HuH-7 (cell line): ENCODE measurements at places on chromosomes 1 and 21.
A peak's percentile ranks its signal among the peaks of the same experiment; 100 is the strongest.

GRCh38 chr1:55039342-55040082 is at the start of gene PCSK9:
Gene PCSK9, plus strand, starts transcription at chr1:55039548. Its CDS starts 290 bp downstream, at chr1:55039838.
- DNase-seq, result peak; percentile 84

DNA sequence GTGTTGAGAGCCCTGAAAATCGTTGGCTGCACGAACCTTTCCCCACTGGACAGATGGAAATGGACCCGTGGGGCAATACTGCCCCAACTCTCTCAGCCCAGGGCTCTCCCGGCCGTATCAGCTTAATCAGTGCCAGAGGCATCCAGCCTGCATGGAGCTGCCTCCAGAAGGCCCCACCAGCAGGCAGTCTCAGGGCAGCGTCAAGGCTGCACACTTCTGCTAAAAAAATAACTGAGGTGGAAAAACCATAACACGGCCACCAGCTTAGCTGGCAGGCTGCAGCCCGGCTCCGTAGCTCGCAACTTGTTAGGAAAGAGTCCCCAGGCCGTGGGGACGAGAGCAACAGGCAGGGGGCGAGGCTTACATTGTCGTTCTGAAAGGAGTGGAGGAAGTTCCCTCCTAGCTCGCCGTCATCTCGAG is 27.9 kb downstream of the MRPL37 start:
- DNase-seq, result no peak

DNA sequence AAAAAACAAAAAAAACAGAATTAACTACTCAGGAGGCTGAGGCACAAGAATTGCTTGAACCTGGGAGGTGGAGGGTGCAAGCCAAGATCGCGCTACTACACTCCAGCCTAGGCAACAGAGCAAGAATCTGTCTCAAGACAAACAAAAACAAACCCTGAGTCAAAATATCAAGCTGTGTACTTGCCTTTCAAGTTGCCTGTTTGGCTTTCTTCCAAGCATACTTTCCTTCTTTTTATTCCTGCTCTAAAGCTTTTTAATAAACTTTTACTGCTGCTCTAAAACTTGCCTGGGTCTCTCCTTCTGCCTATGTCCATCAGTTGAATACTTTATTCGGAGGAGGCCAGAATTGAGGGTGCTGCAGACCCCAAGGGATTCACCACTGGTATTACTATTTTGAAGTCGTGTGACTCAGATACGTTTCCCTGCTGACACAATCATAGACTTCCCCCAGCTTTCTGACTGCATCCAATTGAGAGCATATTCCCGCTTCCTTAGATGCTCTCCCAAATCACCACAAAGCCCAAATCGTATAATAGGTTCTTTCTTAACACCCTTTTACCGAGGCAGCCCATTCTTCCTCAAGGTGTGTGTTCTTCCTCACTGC is 3.5 kb upstream of the ACBD6 start:
- no peak for DNase-seq

DNA sequence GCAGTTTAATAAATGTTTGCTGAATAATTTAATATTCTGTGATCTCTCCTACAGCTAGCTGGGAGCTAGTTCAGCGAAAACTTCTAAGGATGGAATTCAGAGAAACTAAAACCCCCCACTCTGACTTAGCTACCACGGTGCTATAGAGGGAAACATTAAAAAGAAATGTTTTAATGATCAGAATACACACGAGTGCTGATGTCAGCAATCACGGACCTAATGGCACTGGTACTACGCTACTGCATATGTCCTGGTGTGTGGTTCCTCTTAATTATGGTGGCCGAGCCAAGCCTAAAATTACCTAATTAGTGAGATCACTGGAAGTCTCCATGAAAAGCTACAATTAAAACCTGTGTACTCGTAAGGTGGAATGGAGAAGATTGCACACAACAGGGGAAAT is 23.9 kb upstream of the LSM10 start:
- no peak for DNase-seq

- no peak for DNase-seq
Observed at GRCh38 chr1:109239409-109240068, 9.8 kb upstream of the CELSR2 start.

GRCh38 chr1:162676087-162676486 is 43.8 kb downstream of the DDR2 start:
- DNase-seq, result no peak

- no peak for DNase-seq
Observed at GRCh38 chr1:245926888-245927287, 580.2 kb downstream of the SMYD3 start.

- no peak for DNase-seq
Observed at GRCh38 chr1:60994828-60995492, 87.4 kb upstream of the NFIA start.

GRCh38 chr1:165114022-165114888 is 242.3 kb downstream of the LMX1A start:
- peak; percentile 26 for DNase-seq

DNA sequence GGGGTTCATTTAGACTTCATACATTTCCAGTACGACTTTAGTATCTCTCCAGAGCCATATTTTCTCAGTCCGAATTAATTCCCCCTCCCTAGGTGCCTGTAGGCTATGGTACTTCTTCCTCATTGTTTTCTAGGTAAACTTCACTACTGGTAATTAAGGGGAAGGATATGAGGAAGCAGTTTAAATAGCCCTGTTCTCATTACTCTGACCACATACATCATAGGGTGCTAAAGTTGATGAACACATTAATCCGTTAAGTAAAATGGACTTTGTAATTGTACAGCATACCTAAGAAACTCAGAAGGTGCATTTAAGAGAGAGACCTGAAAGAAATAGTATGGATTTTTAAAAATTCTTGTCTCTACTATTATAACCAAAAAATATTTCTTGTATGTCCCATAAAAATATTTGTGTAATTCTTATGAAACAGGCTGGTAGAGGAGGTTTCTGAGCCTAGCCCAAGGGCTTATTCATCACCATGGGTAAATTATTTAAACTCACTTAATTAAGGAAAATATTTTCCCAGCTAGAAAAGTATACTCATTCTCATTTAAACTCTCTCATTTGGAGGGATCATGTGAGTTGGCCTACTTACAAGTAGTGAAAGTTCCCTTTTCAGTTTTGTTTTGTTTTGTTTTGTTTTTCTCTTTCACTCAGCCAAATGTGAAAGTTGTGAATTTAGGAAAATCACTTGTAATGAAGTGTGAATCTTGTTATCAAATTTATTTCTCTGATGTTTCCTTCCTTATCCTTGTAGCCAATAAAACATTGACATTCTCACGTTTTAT is 2.0 kb downstream of the PRMT6 start:
- DNase-seq, result no peak

- no peak for DNase-seq
Observed at GRCh38 chr1:67308136-67308535, 463 bp downstream of the IL12RB2 start.
